ENCODE measurements at places on chromosomes 7 and 10. TPM values are rescaled to one million over a fixed set of nuclear protein-coding genes. Genes with fewer than 3 reads are reported as not detected.

- no peak for DNase-seq
Observed at GRCh38 chr10:34193931-34194626, 621.0 kb downstream of the PARD3 start.

- DNase-seq, result no peak
Observed at GRCh38 chr10:77584938-77585337, 52.7 kb downstream of the KCNMA1 start.

DNA sequence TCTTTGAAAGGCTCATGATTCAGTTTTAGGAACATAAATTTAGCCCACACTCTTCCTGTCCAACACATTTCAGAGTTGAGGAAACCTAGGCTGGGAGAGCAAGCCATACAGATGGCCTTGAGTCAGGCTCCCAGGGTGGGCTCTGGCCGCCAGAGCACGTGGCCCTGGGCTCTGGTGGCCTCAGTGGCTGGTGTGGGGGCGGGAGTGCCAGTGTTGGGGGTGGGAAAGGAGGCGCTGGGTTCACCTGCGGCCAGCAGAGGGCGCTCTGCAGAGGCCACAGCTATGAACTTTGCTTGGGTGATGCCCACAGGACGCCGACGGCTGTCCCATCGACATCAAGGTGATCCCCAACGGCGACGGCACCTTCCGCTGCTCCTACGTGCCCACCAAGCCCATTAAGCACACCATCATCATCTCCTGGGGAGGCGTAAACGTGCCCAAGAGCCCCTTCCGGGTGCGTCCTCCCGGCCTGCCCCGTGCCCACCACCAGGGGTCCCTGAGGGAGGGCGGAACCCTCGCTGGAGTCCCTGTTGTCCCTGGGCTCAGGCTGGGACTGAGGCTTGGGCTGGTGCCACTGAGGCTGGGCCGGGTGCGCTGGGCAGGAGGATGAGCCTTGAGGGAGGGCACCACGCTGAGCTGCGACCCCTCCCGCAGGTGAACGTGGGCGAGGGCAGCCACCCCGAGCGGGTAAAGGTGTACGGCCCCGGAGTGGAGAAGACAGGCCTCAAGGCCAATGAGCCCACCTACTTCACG is 11.9 kb downstream of the FLNC start:
- DNase-seq, result no peak

Gene COL13A1
- 0.73 TPM for total RNA-seq

DNA sequence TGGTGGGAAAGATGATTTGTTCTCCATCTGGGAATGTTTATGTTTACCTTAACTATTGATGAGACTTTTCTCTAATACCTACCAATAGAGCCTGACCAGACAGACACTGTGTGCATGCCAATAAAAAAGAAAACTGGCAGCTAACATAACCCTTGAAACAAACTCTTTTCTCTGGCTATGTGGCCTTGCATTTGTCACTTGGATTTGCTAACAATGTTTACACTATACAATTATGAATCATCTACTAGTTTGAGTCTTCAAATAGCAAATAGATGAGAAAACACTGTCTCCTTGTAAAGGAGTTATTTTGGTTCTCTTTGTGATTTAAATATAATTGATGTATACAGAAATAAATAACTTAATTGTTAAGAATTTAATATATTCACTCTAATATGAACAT is 273.1 kb downstream of the SEMA3D start:
- no peak for DNase-seq

DNA sequence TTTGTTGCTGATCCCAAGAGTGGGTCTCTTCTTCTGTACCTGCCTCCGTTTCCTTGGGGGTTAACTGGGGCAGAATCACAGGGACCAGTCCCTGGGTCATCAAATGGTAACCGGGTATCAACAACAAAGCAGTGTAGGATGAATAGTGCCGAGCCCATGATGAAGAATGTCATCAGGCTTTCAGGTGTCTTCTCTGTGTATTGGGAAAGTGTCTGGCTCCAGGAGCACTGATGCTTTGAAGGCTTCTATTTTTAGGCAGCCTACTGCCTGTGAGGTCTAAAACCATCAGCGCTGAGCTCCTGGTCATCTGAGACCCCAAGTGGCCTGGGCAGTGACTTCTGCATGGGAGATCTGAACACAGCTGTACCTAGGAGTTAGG is 48.2 kb upstream of the SHH start:
- peak; percentile 6 for DNase-seq

GRCh38 chr10:10967581-10968256 is 50.0 kb upstream of the CELF2 start:
- DNase-seq, result no peak

Gene TRIM74
- 0.88 TPM for total RNA-seq

Gene SCD
- 461 TPM for total RNA-seq

GRCh38 chr10:11593612-11594011 is 17.8 kb downstream of the USP6NL start:
- no peak for DNase-seq

- no peak for DNase-seq
Observed at GRCh38 chr7:95169678-95170077, 154.7 kb downstream of the PON1 start.

DNA sequence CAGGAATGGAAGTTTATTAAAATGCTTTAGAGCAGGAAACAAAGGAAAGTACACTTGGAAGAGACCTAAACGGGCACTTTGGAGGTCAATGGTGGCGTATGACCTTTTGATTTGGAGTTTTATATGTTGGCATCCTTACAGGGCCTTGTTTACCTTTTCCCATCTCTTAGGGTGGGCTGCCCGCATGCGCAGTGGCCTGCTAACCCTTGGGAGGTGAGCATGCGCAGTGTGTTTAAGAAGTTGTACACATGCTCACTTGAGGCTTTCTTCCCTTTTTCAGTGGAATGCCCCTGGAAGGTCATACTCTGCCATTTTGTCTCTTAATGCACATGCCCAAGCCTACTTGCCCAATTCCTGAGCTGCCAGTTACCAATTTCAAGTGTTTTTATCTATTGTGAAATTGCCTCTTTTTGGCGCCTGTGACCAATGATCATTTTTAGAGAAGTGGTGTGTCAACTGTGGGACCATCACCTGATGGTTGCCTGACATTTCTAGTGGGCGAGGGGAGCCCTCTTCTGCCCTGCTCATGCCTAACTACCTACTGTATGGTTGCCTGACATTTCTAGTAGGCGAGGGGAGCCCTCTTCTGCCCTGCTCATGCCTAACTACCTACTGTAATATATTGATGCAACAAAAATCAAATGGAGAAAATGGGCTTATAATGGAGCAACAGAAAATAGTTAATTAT is 138.0 kb downstream of the PPP1R9A start:
- no peak for DNase-seq

DNA sequence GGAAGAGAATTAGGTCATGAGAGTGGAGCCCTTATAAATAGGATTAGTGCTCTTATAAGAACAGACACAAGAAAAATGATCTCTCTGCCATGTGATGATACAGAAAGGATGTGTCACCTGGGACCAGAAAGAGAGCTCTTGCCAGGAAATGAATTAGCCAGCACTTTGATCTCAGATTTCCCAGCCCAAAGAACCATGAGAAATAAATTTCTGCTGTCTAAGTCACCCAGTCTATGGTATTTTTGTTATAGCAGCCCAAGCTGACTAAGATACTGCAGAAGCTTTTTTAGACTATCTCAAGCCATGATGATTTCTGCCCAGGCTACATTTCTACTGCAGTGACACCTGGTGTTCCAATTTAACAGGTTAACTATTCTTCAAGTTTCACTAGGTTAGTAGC is 84.8 kb downstream of the RSU1 start:
- no peak for DNase-seq

GRCh38 chr7:103690242-103690974 is 244.4 kb upstream of the SLC26A5 start:
- DNase-seq, result no peak
